Fibroblast of the aortic adventitia (primary cell): ENCODE measurements at places on chromosomes 1 and 21.

- DNase-seq: no peak
Measured at GRCh38 chr1:167708940-167709389, 12.8 kb upstream of the MPZL1 start.

- peak; percentile 14 for DNase-seq
Measured at GRCh38 chr1:248243204-248243603, 12.0 kb downstream of the OR2M4 start.

GRCh38 chr1:172255223-172255560, 165.3 kb upstream of the C1orf105 start:
- no peak for DNase-seq

DNA sequence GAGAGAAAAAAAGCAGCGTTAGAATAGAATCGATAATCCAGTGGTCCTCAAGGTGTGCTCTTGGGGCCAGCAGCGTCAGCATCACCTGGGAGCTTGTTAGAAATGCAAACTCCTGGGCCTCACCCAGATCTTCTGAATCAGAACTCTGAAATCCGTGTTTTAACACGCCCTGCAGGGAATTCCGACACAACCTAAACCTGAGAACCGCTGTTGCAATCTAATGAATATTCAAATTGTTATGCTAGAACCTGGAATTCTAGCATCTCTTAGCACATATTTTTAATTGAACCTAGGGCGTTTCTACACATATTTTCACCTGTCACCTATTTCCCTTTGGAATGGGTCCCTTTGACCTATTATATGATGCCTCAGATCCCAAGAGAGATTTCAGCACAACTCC, 175.7 kb downstream of the PSMG1 start:
- no peak for DNase-seq

DNA sequence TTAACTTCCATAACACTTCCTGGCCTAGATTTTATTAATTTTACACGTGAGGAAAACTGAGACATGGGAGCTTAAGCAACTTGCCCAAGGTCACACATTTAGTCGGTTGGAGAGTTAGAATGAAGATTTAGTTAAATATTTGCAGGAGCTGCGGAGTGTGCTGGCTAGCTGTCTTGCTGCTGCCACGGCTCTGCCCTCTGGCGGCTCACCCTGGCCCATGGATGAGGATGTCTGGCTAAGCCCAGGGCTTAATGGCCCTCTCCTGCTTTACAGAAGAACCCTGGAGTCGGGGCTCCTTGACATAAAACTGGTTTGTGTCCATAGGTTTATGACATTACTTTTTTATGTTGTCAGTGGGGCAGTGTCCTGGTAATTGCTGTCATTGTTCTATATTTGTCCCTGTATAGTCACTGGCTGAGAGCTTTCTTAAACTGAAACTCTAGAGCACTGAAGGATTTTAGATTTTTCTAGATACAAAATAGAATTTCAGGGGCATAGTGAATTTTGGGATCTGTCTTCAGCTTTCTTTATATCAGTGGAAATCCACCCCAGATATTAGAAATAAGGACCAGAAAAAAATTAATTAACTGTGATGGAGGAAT, 88.9 kb upstream of the WLS start:
- peak; percentile 69 for DNase-seq

- DNase-seq: no peak
Measured at GRCh38 chr1:62318756-62319544, at the start of gene KANK4. TSS of gene KANK4 (minus strand) at chr1:62319434. CDS start at chr1:62281564, 37,870 bp downstream.

DNA sequence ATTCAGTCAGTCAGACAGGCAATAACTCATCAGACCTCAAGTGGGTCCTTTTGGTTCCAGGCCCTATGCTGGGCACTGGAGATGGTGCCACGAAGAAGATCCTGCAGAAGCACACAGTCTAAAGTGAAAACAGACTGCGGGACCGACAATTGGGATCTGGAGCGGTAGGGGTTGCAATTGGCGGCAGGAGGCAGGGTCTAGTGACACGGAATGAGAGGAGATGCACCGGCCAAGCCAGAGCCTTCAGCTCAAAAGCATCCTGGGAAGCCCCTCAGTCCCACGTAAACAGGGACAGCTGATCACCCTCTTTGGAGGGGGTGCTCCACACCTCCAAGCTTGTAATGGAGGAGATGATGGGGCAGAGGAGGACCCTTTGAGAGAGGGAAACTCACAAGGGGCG, 56.2 kb downstream of the KLHDC7A start:
- no peak for DNase-seq

DNA sequence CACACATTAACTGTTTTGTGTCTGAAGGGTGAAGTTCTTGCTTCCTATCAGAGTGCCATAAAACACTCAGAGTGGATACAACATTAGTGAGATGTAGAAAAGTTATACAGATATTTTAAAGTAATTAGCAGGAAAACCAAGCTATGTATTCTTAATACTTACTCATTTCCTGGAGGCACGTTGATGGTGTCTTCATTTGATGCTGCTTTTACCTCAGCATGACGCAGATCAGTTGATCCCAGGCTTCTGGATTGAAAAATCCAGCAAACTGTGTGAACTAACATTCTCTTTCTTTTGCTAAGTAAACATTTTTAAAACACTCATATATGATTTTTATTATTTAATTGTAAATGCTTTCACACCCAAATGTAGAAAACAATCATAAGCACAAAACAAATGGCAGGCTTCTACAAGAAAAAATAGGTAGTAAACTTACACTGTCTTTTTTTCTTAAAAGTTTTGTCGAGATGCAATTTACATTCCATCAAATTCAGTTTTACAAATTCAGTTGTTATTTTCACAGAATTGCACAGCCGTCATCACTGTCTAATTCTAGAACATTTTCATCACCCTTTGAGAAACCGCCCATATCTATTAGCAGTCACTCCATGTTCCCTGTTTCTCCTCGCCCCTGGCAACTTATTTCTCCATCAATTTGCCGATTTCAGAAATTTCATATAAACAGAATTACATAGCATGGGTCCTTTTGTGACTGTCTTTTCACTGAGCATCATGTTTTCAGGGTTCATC, 198.9 kb downstream of the LRRC7 start:
- DNase-seq: no peak

- DNase-seq: no peak
Measured at GRCh38 chr1:183931646-183932271, 105.8 kb downstream of the COLGALT2 start.

GRCh38 chr21:34205811-34206571, 132.6 kb downstream of the MRPS6 start:
- no peak for DNase-seq

GRCh38 chr1:162633081-162633762, 958 bp downstream of the DDR2 start:
- peak; percentile 79 for DNase-seq

- peak; percentile 76 for DNase-seq
Measured at GRCh38 chr1:224357626-224358124, 996 bp downstream of the CNIH4 start.

GRCh38 chr1:46948629-46949416, 7.5 kb upstream of the CYP4A11 start:
- no peak for DNase-seq

GRCh38 chr1:24018611-24019580, 38.8 kb upstream of the SRSF10 start:
- DNase-seq: peak; percentile 100

DNA sequence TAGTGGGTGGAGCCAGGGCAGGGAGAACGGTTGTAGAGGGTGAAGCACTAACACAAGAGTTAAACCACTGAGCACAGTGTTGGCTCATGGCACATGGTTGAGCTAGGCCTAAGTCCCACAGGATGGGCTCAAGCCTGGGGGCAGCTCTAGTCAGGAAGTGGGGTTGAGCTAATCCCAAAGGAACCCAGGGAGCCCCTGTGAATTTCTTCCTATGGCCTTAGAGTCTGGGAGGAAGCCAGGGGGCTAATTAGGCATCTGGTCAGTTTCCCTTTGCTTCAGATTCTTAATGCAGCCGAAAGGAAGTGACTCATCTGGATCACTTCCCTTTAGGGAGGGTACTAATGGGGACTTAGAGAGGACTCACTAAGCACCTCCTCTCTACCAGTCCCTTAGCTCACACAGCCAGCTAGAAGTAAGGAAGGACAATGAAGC, 10.1 kb downstream of the CFAP45 start:
- peak; percentile 91 for DNase-seq

- DNase-seq: no peak
Measured at GRCh38 chr1:55259911-55260609, 44.9 kb upstream of the USP24 start.

DNA sequence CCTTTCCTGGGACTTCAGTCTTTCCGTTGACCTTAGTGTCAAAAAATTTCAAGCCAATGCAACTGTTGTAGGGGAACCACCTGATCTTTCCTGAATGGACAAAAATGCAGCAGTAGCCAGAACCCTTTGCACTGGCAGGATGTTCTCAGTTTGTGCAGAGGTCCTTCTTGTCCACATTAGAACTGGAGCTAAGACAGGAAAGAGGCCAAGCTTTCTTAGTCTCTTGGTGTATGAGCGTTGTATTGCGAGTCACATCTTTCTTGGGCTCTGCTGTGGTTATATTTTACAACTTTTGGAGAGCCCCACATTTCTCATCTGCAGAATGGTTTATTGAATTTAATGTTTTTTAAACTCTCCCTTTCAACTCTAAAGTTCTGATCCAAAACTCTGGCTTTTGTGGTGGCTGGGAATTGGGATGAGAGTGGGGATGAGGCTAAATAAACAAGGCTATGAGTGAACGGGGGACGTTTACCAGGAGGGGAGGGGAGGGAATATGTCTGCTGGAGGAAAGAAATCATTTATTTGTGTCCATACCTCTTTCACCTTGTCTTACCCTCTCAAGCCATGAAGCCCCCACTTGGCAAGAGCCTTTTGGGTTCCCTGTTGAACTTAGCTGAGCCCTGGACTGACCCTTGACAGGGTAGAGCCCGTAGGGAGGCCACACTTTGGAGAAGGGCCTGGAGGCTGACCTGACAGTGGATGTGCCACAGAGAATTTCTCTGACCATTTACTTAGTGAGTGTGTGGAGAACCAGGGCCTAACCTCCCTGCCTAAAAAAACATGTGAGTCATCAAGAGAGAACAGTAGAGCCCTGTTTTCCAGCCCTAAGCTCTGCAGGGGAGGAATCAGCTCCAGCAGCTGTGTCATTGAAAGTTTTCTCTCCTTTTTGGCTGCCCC, 586 bp downstream of the CHI3L2 start:
- DNase-seq: peak; percentile 91

DNA sequence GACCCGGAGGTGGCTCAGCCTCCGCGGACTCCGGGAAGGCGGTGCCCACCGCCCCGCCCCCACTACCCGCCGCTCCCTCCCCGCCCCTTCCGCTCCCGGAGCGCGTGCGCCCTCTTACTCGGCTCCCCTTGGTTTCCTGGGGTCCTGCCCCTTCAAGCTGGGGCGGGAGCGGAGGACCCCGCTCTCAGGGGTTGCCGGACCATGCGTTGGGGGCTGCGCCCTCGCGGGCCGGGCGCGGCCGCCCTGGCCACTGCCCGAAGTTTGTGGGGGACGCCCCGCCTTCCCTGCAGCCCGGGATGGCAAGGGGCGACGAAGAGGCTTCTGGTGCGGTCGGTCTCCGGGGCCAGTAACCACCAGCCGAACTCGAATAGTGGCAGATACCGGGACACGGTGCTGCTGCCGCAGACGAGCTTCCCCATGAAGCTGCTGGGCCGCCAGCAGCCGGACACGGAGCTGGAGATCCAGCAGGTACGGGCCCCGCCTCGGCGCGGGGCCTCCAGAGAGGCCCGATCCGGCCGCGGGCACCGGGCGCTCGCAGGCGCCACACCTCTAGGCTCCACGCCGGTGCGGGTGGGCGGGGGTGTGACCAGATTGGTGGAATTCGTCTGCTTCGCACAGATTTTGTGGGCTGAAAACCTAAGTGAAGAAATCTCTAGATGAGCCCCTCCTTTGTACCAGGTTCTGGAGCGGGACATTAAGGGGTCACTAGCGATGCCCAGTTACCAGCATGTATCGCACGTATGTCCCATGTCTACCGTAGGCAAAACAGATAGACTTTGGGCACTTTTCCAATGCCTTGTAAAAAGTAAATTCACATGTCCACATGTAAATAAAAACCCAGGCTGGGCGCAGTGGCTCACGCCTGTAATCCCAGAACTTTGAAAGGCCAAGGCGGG, at the start of gene IARS2:
TSS of gene IARS2 (plus strand) at position 117 of the 896 bp plus-strand sequence. CDS start at position 202, 85 bp downstream.
- DNase-seq: peak; percentile 69

DNA sequence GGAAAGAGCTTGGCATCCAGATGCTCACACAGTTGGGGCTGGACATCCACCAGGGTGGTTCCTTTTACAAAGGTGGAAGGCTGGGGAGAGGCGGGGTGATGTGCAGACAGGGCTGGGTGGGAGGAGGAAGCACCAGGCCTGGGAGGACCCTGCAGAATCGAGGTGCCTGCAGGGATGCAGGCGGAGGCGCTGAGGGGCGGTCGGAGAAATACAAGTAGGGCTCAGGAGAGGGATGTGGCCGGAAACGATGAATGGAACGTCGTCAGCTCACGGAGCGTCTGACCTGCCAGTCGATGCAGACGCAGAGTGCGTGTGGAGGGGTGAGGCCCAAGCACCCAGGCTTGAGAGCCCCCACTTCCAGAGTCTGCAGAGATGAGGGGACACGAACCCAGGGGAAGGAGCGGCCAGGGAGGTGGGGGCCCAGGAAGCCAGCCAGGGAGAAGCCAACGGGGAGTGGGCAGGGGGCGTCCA, 63.4 kb downstream of the TRIM11 start:
- no peak for DNase-seq

- no peak for DNase-seq
Measured at GRCh38 chr1:14352897-14353296, 245.6 kb upstream of the KAZN start.

DNA sequence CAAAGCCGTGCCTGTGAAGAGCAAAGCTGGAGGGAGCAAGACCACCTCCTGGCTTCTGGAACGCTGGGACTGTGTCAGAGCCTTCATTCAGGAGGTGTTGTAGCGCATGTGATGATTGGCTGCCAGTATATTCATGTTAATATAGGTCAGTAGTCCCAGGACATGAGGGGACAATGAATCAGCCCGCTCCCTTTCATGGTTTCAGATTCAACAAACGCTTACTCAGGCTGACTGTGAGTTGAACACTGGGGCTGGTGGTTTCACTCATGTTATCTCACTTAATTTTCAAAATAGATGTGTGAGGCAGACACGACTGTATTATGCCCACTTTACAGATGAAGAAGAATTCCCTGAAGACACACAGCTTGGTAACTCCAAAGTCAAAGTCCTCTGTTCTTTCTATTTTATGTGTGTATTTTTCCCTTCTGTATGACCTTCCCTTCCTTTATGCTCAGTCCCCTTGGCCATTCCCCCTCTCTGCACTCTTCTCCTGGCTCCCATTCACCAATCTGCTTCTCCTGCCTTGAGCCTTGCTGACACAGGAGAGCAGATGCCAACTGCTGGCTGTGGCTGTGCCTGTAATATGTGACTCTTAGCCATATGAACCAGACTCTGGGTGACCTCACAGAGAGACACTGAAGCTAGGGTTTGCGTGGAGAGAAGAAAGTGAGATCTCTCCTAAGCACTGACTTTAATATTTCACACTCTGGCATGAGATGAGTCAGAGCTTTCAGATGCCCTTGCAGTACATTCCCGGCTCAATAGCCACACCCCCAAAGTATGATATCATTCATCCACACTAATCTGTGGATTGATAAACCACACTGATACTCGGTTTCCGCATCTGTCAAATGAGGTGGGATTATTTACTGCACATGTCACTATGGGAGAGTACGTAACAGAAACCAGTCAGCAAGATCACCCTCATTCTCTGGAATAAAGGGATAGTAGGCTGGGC, 31.4 kb upstream of the KIRREL1 start:
- DNase-seq: peak; percentile 72

GRCh38 chr21:43287111-43287760, 118.4 kb downstream of the CRYAA start:
- no peak for DNase-seq

- peak; percentile 24 for DNase-seq
Measured at GRCh38 chr1:230359992-230360668, 66.0 kb downstream of the PGBD5 start.
